ENCODE measurements at places on chromosomes 16 and 17.

- DNase-seq: peak; percentile 73
Measured at GRCh38 chr17:74686761-74687160, 26.0 kb downstream of the CD300LF start.

DNA sequence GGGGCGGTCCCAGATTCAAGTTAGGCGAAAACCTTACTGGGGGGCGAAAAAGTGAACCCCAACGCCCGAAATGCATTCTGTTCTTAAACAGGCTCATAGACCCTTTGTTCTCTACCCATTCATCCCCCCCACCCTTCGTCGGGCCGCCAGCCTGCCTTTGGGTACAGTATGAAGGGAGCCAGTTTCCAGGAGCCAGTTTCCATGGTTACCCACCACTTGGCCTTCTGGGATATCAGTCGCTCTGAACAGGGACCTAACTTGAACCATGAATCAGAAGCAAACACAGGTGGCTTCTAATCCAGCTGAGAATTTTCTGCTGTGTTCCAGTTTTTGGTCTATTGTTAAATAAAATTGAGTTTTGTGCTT lies 532 bp downstream of the DHX40 start:
- peak; percentile 76 for DNase-seq

DNA sequence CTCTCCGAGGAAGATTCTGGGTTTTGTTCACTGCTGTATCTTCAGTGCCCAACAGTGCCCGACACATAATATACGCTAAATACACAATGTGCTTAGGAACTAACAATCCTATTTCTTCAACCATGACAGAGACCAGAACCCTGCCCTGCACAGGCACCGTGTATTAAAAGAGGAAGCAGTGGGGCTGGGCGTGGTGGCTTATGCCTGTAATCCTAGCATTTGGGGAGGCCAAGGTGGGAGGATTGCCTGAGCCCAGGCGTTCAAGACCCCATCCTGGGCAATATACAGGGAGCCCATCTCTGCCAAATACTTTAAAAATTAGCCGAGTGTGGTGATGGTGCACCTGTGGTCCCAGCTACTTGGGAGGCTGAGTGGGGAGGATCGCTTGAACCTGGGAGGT lies 19.3 kb downstream of the ARL2BP start:
- DNase-seq: peak; percentile 44

GRCh38 chr17:45050481-45051059 lies 862 bp downstream of the DCAKD start:
- DNase-seq: peak; percentile 64

GRCh38 chr16:69109486-69110270 lies 4.2 kb downstream of the HAS3 start:
- DNase-seq: no peak

DNA sequence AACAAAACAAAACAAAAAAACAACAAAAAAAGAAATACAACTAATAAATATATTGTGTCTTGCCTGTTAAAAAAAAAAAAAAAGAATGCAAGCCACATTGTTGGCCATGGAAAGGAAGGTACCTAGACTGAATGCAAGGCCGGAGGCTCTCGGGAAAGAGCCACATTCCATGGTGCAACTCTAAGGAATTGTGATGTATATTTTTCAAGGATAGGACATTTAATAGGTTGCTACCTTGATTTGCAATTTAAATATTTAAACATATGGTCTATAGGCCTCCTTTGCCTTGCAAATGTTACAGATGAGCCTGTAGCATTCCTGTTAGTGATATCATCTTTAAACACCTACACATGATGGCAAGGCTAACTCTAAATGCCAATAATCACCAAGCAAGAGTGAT lies 650.9 kb downstream of the TOX3 start:
- no peak for DNase-seq

GRCh38 chr16:62201911-62202310 lies 165.7 kb upstream of the CDH8 start:
- no peak for DNase-seq

Measured in NB4 (cell line).